ENCODE measurements at places on chromosomes 11 and 22. TPM values are rescaled to one million over a fixed set of nuclear protein-coding genes. Genes with fewer than 3 reads are reported as not detected.

The MS4A7 gene
- total RNA-seq, result 28.7 TPM

The TMEM45B gene
- 3.5 TPM for total RNA-seq

The GRIA4 gene
- not detected for total RNA-seq

The BIRC3 gene
- 228 TPM for total RNA-seq

The GRIK4 gene
- 0.21 TPM for total RNA-seq

The SORL1 gene
- total RNA-seq, result 216 TPM

The KCTD21 gene
- total RNA-seq, result 2.2 TPM

The LINC01488 gene
- not detected for total RNA-seq

The NELL1 gene
- total RNA-seq, result not detected

The ZBED5 gene
- 47.3 TPM for total RNA-seq

The MIAT gene
- 15.8 TPM for total RNA-seq

The FAM83F gene
- 2.7 TPM for total RNA-seq

The KRTAP5-10 gene
- not detected for total RNA-seq

The OR52I1 gene
- not detected for total RNA-seq

The ZNF214 gene
- not detected for total RNA-seq

The HSPB2 gene
- total RNA-seq, result not detected

The LRRN4CL gene
- not detected for total RNA-seq

The ANKRD49 gene
- 96.1 TPM for total RNA-seq

The AGBL2 gene
- total RNA-seq, result 2.1 TPM

The MUC2 gene
- total RNA-seq, result not detected

The RFPL2 gene
- total RNA-seq, result 0.10 TPM

The PANX2 gene
- total RNA-seq, result 0.94 TPM

The CCDC81 gene
- 0.21 TPM for total RNA-seq

The ALX4 gene
- not detected for total RNA-seq

The PPP2R5B gene
- total RNA-seq, result 5.8 TPM

The GUCY1A2 gene
- total RNA-seq, result under 0.01 TPM

The OTOG gene
- not detected for total RNA-seq

The PCNX3 gene
- total RNA-seq, result 15.0 TPM

The HSPA8 gene
- 1,405 TPM for total RNA-seq

The FAM89B gene
- 18.1 TPM for total RNA-seq

The DGAT2 gene
- 5.5 TPM for total RNA-seq

The BATF2 gene
- not detected for total RNA-seq

The TECTA gene
- total RNA-seq, result 0.10 TPM

The JAML gene
- 90.4 TPM for total RNA-seq

The IFITM10 gene
- total RNA-seq, result 4.8 TPM

The MISFA gene
- 0.52 TPM for total RNA-seq

The APOA4 gene
- total RNA-seq, result not detected

The TIMP3 gene
- total RNA-seq, result 0.21 TPM

The PRODH gene
- total RNA-seq, result not detected

The LRRC56 gene
- 0.94 TPM for total RNA-seq

The C11orf16 gene
- not detected for total RNA-seq

The MYRF gene
- total RNA-seq, result 0.31 TPM

The SYTL2 gene
- 26.6 TPM for total RNA-seq

The CRYBB2 gene
- total RNA-seq, result not detected

The OR10A2 gene
- total RNA-seq, result not detected

The TYMP gene
- total RNA-seq, result 151 TPM

The PKP3 gene
- total RNA-seq, result not detected

The OR2D2 gene
- total RNA-seq, result 0.10 TPM

The JHY gene
- total RNA-seq, result 2.3 TPM

The OR4D5 gene
- total RNA-seq, result not detected

The CEP126 gene
- 0.63 TPM for total RNA-seq

The DERL3 gene
- total RNA-seq, result 1.7 TPM

All from mononuclear cell (primary cell).